ENCODE measurements at places on chromosomes 5 and 9. TPM values are rescaled to one million over a fixed set of nuclear protein-coding genes. Genes with fewer than 3 reads are reported as not detected.
A peak's percentile ranks its signal among the peaks of the same experiment; 100 is the strongest.

GRCh38 chr5:123204251-123204650, 115.2 kb downstream of the PRDM6 start:
- DNase-seq = no peak

GRCh38 chr5:153613144-153613543, 122.7 kb downstream of the GRIA1 start:
- DNase-seq = no peak

- no peak for DNase-seq
Observed at GRCh38 chr5:118818604-118819003, 169.7 kb downstream of the DTWD2 start.

DNA sequence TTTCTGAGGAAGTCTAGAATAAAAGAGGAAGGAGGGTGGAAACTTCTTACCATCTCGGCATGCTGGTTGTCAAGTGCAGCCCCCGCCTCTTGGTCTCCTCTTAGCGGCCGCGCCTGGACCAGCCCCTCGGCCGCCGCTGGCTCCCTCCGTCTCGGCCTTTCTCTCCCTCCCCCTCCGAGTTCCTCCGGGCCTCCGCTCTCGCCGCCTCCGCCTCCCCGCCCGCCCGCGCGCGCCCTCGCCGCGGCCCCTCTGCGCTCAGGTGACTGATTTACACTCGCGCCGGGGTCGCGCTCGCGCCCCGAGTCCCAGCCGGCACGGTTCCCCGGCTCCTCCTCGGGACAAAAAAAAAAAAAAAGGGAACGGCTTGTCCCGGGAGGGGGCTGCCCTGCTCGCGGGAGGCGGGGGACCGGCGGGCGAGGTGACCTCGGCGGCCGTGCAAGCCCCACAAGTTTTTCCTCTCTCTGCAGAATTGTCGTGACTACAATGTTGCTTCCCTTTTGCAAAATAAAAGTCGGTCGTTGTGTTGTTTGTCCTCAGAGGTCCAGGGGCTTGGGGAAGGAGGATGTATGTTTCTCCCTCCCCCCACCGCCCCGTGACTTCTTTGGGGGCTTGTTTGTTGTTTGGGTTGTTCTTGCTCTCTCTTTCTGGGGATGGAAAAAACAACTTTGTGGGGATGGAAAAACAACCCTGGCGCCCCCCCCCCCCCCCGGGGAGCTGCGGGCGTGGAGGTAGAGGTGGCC, at the start of gene BNC2:
BNC2 (minus strand) TSS at position 75 of the 740 bp plus-strand sequence; CDS start at position 53, 22 bp downstream.
- DNase-seq = peak; percentile 89

DNA sequence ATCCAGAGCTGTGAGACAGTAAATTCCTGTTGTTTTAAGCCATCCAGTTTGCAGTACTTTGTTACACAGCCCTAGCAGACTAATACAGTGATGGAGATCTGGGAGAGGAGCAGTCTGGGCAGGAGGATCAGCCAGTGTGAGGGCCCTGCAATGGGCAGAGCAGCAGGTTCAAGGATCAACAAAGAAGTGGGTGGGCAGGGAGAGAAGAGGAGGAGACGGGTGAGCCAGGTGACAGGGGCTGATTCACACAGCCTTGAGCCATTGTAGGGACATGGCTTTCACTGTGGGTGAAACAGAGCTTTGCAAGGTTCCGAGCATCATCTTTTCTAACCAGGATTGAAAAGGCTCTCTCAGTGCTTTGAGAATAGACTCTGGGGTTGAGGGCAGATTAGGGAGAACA, 88.2 kb upstream of the MVB12B start:
- no peak for DNase-seq

DNA sequence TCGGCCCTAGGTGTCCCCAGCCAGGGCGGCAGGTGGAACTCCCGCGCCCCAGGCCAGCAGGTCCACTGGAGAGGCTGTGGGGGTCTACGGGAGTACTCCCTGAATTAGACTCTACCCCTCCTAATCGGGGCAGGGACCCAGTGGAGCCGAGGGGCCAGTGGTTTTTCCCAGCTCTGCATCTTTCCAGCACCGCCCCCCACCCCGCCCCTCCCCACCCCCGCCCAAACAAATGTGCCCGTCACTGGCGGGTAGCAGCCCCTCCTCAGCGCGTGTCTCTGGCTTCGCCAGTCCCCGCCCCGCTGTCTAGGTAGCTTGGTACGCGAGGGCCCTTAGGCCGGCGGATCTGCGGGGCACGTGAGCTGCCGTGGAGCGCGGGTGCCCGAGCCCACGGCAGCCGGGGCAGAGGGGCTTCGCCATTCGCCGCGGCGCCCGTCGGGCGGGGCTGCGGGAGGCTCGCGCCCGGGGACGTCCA, 7.0 kb downstream of the UNC5A start:
- peak; percentile 72 for DNase-seq

GRCh38 chr9:94676446-94677131, 37.3 kb upstream of the FBP1 start:
- no peak for DNase-seq

DNA sequence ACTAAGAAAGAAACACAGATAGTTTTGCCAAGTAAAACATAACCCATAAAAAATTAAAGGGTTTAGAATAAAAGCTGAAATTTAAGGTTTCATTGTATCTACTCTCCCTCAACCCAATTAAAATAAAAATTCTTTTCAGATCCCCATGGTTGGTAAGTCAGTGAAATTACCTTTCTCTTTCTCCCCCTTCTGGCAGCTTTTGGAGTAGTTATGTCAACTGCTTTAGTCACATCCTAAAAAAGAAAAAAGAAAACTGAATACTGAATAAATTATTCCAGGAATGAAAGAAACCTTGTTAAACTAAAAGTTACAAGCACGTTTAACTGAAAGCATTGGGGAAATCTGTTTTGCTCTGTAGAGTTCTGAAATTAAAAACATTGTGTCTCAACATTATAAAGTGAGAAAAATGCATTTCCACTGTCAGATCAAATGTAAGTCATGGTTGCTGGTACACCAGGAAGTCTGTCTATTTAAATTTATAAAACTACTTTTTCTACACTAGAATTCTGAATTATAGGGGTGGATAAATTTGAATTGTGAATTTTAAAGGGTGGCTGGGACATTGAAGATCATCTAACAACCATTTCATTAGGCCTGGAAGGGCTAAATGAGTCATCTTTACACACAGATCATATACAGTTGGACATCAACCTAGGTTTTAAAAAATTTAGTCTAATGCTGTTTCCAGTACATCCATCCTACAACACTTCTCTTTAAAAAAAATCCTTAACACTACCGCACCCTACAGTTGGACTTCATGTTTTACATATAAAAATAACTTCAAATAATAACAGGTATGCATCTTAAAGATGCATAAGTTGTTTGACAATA, 24.7 kb downstream of the PSIP1 start:
- peak; percentile 62 for DNase-seq

GRCh38 chr5:65035211-65036206, 266.8 kb downstream of the CWC27 start:
- peak; percentile 95 for DNase-seq

DNA sequence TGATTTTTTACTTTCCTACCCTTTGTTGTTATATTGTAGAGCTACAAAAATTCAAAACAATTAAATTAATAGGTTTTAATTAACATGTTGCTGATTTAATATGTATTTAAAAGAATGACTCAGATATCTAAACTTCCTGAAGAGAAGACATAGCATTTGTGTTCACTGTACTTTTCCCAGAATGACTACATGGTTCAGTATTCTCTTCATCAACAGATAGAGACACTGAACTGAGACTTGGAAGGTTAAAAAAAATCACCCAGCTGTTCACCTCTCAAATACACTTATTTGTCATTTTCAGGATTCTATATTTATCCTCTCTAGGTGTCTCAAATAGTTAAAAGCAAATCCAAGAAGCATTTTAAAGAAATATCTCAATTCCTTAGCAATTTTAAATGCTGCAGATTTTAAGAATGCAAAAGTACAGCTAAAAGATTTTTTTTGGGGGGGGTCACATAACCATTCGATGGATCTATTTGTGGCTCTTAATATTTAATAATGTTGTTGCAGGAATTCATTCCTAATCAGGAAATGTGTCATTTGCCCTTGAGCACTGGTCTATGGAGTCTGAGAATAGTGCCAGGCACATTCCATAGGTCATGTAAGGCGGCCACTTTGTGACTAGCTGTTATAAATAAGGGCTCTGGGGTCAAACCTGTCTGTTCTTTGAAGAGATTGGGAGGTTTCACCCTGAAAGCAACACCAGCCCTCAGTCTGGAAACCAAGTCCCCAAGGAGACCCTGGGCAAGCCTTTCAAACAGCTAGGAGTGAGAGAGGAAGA, 463.1 kb downstream of the NR2F1-AS1 start:
- no peak for DNase-seq

DNA sequence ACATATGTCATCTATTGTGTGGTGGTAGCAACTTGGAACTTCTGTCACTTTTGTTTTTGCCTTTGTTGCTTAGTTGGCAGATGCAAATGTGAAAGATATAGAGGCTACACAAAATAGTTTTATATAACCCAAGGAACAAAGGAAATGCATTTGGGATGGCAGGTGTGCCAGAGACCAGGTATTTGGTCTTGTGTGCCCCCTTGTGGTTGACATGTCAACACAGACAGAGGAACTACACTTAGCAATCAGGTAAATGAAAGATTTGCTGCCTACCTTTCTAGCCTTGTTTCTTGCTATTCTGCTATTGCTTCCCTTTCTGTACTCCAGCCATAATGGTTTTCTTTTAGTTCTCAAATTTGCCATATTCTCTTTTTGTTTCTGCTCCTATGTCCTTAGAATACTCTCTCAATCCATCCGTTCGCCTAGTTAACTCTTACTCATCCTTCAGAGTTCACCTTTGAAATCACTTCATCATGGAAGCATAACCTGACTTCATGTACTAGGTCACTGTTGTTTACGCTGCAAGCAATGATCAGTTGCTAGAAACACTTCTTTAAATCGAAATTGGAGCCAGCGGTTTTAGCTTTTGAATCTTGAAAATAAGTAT, 119.5 kb downstream of the TRPM3 start:
- peak; percentile 88 for DNase-seq

- DNase-seq = no peak
Observed at GRCh38 chr5:72093217-72093616, 14.1 kb upstream of the MAP1B start.

- DNase-seq = no peak
Observed at GRCh38 chr5:231661-232060, 13.5 kb downstream of the SDHA start.

The SPATA6L gene
- 0.39 TPM for total RNA-seq

The BTNL8 gene
- total RNA-seq = 0.85 TPM

The TAF11L10 gene
- total RNA-seq = not detected

The APBA1 gene
- total RNA-seq = 0.58 TPM

The P4HA2 gene
- total RNA-seq = 10.3 TPM

The FOXI1 gene
- not detected for total RNA-seq

The TXNDC8 gene
- total RNA-seq = not detected

The WHRN gene
- total RNA-seq = 8.9 TPM

The SLC4A9 gene
- total RNA-seq = not detected
